Activated CD8-positive, alpha-beta memory T cell treated with anti-CD3 and anti-CD28 coated beads, Interleukin-2, amount 10 ng/mL, durations not matched to agents 7 days and 5 days (primary cell): ENCODE measurements at places on chromosomes 11 and 22.

GRCh38 chr11:125942771-125943428, 2.9 kb upstream of the VSIG10L2 start:
- DNase-seq, result no peak

DNA sequence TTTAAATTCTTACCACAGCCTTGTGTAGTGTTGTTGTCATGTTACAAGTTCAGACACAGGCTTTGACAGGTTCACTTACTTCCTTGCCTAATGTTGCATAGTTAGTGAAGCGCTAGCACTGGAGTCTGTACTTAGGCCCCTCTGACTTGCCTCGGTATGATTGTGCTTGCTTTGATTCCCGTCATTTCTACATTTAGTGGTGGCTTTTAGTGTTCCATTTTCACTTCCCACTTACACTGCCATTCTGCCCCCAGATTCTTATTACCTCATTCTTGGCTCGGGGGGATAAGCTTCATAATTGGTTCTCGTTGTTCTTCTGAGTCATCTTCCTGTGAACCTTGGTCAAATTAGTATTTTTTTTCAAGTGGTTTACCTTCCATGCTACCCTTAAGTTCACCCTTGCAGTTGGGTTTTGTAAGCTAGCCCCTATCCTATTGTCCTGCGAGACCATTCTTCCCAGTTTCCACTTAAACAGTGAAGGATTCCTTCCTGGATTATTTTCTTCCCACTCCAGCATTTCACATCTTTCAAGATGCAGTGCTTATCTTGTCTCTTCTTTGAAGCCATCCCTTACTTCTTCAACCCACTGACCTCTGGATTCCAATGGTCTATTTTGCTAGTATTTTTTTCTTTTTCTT, 68.7 kb downstream of the DDX10 start:
- peak; percentile 61 for DNase-seq

- no peak for DNase-seq
Observed at GRCh38 chr11:11230802-11231562, 122.1 kb downstream of the CSNK2A3 start.

DNA sequence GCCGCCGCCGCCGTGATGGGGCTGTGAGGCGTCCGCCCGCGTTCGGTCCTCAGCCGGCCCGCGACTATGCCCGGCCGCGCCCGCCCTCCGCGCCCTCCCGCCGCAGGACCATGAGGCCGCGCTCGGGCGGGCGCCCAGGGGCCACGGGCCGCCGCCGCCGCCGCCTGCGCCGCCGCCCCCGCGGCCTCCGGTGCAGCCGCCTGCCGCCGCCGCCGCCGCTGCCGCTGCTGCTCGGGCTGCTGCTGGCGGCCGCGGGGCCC, 215 bp downstream of the ZNRF3 start:
- no peak for DNase-seq

DNA sequence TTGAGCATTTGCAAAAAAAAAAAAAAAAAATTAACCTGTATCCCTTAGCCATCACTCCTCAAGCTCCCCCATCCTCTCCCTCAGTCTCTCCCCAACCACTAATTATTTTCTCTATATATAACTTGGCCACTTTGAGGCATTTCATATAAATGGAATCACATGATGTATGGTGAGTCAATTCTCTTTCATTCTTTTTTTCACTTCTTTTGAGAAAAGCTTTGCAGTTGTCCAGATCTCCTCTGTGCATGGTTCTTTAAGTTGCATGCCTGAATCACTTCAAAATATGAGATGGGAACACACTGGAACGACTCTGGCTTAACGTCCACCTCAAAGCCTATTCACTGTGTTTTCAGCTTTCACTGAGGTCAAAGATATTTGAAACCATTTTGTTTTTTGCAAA, 40.7 kb downstream of the SHANK2 start:
- DNase-seq, result no peak

DNA sequence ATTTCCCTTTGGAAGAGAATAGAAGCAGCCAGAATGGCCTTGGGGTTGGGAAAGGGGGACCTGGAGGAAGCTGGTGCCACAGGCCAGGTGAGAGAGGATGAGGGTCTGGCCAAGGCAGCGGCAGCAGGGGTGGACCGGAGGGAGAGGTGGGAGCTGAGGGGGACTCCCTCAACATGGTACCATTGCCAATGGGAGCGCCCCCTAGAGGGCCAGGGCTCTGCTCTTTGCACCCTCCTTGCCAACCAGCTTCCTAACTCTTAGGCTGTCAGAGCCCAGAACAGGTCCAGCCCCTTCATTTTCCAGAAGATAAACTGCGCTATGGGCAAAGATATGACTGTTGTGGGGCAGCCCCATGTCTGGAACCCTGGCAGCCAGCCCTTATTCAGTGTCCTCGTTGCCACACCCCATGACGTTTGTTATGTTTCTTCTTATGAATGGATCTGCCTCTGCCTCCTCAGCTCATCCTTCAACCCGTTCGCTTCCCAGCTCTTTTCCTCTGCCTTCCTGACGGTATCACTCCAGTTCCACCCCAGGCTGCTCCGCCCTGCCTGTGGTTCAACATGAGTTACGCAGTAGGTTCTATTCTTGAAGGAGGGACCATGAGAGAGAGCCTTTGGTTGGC, 185.2 kb downstream of the GRIK4 start:
- no peak for DNase-seq

GRCh38 chr22:17436981-17437412, 67.7 kb downstream of the CECR2 start:
- no peak for DNase-seq

DNA sequence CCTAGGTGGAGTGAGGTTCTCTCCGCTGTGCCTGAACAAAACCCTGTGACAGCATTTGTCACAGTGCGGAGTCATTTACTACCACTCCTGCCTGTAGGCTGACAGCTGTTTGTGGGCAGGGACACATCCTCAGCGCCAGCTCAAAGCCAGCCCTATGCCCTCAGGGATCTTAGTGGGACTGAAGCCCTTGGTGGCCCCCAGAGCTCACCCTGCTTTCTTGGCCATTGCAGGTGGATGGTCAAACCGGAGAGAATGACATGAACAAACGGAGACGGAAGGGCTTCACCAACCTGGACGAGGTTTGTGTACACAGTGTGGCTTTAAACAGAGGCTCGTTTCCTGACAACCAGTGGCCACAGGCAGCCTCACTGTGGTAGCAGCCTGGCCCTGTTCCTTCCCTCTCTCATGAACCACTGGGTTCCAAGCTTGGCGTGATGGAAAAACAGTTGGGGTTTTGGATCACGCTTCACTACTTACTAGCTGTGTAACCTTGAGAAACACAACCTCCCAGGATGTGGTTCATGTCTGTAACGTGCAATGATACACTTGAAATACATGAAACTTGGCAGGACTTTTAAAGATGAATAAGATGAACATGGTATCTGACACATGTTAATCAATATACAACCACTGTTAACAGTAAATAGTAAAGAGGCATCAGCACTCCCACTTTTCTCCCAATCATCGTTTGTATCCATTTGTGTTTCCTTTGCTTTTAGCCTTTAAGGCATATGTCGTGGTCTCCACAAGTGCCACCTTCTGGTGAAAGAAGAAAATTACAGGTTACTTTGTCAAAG, 125.8 kb downstream of the MICAL2 start:
- peak; percentile 89 for DNase-seq

DNA sequence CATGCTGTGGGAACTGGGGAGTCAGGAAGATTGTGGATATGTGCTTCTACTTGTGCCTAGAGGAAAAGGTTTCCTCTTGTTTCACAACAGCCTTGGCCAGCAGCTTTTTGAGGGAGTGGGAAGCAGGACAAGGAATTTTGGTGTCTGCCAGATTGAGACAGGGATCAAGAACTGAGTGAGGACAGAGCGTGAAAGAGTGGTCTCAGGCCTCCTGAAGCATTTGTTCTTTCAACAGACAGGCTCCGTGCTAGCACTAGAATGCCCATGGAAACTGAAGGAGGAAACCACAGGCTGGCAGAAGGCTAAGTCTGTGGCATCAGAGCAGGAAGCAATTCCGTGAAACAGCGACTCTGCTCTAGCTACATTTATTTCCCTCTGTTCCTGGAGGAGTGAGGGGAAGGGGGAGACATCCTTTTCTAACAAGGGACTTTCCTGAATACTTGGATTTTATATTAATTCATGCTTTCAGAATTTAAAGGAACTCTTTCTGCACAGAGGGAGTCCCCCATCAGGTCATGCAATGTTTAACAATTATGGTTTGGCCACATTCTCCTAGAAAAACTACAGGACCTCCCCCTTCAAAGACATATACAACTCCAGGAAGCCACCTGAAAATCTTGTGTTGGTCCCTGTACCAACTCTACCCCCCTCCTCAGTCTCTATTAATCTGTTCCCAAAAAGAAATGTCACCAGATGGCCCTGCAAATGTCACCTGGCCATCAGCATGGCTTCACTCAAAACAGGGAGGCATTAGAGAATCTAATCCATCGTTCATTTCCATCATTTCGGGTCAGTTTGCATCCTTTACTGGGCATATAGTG, 96.1 kb downstream of the SYT9 start:
- no peak for DNase-seq

- no peak for DNase-seq
Observed at GRCh38 chr11:43440486-43440885, 81.8 kb downstream of the TTC17 start.

- DNase-seq, result no peak
Observed at GRCh38 chr22:37010976-37011375, 8.3 kb downstream of the TST start.

DNA sequence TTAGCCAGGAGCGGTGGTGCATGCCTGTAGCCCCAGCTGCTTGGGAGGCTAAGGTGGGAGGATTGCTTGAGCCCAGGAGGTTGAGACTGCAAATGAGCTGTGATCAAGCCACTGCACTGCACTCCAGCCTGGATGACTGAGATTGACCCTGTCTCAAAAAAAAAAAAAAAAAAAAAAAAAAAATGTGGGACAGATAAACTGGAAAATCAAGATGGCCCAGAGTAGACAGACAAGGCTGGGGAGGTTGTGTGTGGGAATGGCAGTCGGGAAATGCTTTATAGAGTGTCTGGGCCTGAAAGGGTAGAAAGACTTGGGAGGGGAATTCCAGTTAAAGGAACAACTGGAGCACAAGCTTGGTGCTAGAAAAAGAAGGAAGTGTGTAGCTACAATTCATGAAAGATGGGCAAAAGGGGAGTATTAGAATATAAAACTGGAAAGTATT, 18.2 kb upstream of the WDR74 start:
- no peak for DNase-seq

DNA sequence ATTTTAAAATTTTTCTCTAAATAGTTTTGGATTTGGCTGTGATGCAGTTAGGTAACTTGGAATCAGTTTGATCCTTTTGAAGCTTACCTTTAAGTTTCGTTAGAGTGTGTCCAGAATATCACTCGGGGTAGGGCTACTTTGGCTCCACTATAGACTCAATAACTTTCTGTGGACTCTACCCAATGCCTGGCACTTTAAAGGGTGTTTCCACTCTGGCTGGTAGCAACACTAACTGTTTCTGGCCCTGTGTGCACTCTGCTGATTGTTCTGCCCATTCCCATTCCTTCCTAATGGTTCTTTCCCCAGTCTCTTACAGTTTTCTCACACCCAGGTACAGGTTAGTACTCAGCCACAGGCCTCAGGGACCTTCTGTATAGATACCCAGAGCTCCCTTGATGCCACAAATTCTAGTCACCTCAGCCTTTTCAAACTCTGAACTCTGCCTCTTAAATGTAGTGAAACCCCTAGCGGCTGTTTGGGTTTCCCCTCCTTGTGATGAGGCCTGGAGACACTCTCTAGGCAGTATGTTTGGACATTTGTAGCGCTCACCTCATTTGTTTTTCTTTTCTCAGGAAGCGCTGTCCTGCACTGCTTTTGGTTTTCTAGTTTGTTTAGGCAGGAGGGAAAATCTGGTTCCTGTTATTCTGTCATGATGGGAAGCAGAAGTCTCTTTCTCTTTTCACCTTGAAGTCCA, 16.8 kb downstream of the CUL5 start:
- no peak for DNase-seq

DNA sequence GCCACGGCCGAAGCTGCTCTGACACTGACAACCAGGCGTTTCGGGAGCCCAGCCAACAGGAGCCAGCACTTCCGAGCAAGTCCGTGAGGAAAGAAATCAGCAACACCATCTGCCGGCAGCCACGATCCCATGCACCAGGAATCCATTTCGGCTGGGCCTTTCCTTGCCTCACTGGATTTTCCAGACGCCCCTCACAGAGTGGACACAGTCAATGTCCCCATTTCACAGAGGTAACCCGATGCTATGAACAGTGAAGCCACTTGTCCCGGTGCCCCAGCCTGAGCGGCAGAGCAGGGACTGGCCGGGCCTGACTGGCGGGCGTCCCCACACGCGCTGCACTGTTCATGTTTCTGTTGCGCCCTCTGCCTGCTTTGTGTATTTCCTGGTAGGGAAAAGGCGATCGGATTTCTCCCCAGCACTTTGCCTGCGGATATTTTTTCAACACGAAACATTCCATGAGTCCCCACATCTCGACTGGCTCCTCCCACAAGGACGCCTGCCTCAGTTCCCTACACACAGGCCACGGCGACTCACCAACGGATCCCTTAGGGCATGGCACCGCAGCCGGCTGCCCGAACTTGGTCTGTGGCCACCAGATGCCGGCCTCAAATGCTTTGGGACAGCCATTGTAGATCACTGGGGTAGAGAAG, 55.3 kb downstream of the TRMU start:
- no peak for DNase-seq

DNA sequence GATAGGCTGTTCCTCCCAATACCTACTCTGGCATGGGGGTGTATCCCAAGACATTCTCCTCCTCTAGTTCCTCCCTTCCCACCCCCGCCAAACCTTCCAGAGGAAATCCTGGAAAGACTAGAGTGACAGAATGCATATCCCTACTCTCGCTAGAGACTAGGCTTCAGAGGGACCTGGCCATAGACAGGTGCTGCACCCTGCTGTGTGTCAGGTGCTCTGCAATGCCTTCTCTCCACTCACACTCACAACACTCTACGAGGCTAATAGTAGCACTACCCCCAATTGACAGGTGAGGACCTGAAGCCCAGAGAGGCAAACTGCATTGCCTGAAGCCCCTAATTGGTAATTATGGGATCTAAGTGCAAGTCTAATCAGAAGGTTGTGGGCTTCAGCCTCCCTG, 46.2 kb upstream of the LMO1 start:
- DNase-seq, result no peak

- no peak for DNase-seq
Observed at GRCh38 chr11:47688111-47688510, 27.1 kb downstream of the AGBL2 start.

GRCh38 chr11:125170510-125171031, 6.0 kb downstream of the PKNOX2 start:
- DNase-seq, result no peak

DNA sequence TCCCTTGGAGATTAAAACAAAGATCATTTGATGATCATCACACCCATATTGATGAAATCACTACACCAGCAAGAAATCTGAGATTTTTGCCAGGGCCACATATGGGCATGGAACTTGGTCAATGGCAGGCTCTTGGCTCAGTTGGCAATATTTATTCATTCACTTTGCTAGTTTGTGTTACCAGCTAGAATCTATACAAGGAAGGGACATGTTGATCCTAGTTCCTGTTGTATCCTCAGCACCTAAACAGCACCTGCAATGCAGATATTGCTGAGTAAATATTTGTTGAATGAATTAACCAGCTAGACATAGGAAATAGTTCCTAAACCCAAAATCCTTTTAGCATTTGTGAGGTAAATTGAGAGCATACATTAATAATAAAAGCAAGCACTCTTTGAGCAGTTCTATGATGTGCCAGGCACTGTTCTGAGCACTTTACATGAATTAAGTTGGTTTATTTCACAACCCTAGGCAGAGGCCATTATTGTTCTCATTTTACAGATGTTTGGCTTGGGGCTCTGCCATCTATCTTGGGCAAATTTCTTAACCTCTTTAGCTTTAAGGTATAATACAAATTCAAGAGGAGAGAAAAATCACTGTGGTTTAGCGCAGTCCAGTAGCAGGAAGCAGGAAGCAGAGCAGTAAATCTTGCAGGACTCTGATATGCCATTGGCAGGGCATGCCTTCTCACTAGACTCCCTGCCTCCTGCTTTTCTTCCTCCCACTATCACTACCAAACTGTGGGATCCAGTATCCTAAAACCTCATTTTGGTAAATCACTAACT, 1.6 kb downstream of the TRIM68 start:
- no peak for DNase-seq
